IPS DF 6.9 (cell line): ENCODE measurements at places on chromosomes 13 and 19.

DNA sequence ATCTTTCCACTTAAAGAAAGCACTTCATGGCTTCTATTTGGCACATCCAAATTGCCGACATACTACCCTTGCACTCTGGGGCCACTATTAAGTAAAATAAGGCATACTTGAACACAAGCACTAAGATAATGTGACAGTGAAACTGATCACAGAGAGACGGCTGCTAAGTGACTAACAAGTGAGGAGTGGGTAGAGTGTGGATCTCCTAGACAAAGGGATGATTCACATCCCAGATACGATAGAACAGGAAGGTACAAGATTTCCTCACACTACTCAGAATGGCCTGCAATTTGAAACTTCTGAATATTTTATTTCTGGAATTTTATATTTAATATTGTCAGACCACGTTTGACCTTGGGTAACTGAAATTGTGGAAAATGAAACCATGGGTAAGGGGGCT lies 1721.8 kb upstream of the SPRY2 start:
- no peak for DNase-seq

DNA sequence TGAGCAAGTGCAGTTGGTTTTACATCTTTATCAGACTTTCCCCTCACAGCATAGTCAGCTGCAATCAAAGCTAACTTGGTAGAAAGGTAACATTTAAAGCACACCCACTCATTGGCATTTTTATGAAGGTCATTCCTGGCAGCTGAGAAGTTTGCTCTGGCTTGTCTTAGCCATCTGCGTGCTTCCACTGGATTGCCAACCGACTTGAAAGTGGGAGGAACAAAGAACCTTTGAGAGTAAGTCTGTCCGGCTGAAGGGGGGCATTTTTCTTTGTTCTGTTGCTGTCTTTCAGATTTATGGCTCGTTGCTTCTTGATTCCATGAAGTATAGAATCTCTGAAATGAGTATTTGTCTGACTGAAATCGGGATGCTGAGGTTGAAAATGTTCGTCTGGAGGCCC lies 103.1 kb downstream of the SACS start:
- DNase-seq, result no peak

GRCh38 chr19:4933528-4933927 lies 24.2 kb downstream of the UHRF1 start:
- DNase-seq, result no peak

DNA sequence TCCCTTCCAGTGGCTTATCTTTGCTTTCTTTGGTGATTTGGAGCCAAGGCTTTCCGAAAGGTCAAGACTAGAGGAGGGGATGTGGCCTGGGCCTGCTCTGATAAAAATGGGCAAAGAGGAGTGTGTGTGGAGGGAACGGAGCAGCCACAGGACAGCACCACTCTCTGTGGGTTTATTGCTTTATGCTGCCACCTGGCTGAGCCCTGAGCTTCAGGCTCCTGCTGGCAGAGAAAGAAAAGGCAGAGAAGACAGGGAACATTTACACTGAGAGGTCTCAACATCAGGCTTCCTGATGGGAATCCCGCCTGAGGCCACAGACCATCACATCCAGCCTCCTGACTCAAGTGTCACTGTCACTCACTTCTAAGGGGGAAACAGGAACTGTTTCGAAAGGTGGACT lies 9.2 kb upstream of the GSX1 start:
- no peak for DNase-seq

DNA sequence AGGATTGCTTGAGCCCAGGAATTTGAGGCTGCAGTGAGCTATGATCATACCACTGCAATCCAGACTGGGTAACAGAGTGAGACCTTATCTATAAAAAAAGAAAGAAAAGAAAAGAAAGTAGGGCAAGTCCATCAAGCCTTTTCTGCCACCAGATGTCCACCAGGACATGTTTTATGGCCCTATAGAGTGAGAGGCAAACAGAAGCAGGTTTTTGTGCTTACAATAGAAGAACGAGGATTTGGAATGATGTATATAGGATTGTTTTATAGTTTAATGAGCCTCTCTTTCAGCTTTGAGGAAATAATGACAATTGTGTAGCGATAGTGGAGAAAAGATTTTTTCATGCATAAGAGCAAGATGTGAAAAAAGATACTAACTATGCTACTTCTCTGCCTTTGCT lies 480.5 kb downstream of the KLF12 start:
- no peak for DNase-seq

DNA sequence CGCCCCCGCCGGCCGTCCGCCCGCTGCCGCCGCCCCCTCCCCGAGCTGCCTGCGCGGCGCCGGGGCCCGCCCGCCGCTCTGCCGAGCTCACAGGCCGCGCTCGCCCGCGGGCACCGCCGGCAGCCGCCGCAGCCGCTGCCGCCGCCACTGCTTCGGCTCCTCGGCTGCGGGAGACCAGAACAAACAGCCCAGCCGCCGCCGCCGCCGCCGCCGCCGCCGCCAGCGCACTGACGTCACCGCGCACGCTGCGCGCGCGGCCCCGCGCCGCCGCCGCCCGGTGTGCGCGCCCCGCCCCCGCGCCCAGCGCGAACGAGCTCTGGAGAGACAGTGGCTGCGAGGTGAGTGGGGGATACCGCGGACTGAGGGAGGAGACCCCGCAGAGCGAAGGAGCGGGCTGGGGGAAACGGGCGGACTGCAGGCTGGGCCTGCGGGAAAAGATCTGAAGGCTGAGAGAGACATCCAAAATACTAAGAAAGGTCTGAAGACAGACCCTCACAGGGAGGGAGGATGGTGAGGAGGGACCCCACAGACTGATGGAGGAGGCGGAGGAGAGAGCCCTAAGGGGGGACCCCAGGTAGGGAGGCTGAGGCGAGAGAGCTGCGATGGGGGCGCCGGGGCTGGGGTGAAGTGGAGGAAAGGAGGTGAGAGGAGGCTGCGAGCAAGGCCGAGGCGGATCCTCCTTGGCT lies at the start of gene BRD4:
Gene BRD4, minus strand, starts transcription at position 229 of the 686 bp plus-strand sequence. CDS start 59,440 bp downstream, outside the sequence.
- DNase-seq, result no peak

- no peak for DNase-seq
These were observed 4.3 kb downstream of the CDX2 start for GRCh38 chr13:27964741-27965323.

DNA sequence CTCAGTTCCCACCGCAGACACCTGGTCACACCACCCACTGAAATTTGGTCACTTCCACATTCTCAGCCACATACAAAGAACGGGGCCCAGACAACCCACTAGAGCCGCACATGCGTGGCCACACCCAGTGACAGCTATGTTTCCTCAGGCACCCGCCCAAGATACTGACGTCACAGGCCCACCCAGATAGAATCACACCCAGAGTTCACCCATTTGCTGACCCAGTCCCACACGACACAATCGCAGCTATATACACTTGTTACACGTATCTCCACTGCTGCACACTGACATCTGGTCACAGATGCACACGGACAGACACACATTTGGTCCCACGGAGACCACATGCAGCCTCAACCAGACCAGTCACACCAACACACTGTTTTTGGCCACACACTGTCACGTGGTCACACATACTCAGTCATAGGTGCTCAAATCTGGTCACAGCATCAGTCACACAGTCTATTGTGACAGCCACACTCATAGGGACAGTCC lies 2.9 kb downstream of the NUMBL start:
- DNase-seq, result no peak

- no peak for DNase-seq
These were observed 13.4 kb downstream of the CAPS start for GRCh38 chr19:5927441-5927821.

DNA sequence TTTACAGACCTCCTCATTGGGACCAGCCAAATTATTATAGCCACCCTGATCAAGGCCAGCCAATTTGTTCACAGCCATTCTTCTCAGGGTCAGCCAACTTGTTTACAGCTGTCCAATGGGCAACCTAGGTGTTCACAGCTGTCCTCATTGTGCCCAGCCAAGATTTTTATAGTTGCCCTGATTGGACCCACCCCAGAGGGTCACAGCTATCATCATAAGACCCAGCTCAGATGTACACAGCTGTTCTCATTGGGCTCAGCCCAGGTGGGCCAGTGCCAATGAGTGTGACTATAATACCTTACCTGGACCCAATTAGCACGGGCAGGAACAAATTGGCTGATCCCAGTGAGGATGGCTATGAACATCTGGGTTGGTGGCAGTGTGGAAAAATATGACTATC lies 1151.8 kb downstream of the UQCRFS1 start:
- DNase-seq, result no peak

DNA sequence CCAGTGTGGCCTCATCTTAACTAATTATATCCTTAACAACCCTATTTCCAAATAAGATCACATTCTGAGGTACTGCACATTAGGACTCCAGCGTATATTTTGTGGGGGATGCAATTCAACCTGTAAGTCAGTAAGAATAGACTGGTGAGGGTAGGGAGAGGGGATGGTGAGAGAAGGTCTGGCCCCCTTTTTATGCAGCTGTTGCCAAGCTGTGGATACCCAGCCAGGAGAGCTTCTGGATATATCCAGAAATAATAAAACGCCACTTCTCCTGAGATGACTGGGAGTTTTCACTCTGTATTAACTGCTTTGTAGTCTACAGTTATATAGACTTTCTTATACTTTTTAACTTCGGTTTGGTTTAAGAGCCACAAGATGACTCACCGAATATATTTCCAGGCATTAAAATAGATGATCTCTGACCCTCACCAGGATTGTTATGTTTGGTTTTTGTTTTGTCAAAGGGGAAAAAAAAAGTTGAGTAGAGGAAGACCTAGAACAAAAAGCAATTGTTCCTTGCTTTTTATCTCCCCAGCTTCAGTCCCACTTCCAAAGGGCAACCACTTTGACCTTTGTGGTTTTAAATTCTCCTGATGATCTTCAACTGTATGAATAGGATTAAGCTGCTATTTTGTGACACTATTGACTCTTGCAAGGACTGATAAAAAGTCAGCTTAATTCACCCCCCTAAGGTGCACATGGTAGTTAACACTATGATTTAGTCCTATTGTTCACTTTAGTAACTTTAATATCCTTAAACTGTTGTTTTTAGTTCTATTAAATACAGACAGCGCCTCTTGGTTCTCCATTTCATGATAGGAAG lies 3.1 kb upstream of the NEK3 start:
- no peak for DNase-seq

- DNase-seq, result no peak
These were observed 3.4 kb upstream of the SIGLEC9 start for GRCh38 chr19:51121257-51121656.

- DNase-seq, result no peak
These were observed at the start of gene ARHGEF7 for GRCh38 chr13:111115061-111115964. TSS of gene ARHGEF7 (plus strand) at chr13:111115310. CDS start at chr13:111115527, 217 bp downstream.

DNA sequence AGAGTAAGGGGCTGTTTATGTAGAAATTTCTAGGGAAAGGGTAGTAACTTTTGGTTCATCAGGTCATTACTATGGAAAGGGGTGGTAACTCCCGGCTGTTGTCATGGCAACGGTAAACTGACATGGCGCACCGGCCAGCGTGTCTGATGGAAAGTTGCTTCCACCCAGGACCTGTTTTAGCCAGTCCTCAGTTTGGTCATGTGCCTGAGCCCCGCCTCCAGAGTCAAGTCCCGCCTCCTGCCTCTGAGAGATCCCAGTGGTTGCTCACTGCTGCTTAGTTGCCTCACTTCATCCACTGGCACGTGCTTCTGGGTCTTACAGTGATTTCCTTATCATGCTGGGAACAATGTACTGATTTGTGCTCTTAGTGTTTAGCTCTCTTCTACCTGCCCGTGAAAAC lies 455.2 kb upstream of the ZNF507 start:
- DNase-seq, result no peak

DNA sequence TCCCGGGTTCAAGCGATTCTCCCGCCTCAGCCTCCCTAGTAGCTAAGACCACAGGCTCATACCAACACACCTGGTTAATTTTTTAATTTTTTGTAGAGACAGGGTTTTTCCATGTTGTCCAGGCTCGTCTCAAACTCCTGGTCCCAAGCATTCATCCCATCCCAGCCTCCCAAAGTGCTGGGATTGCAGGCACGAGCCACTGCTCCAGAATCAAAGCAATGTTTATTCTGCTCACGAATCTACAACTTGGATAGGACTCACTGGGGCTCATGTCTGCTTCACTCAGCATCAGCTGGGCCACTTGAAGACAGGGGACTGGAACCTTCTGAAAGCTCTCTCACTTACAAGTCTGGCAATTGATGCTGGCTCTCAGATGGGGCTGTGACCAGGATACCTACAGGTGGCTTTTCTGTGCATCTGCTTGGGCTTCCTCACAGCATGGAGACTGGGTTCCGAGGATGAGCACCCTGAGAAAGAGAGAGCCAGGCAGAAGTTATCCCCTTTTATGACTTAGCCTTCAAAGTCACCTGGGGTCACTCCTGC lies 8.2 kb upstream of the ZNF792 start:
- no peak for DNase-seq

DNA sequence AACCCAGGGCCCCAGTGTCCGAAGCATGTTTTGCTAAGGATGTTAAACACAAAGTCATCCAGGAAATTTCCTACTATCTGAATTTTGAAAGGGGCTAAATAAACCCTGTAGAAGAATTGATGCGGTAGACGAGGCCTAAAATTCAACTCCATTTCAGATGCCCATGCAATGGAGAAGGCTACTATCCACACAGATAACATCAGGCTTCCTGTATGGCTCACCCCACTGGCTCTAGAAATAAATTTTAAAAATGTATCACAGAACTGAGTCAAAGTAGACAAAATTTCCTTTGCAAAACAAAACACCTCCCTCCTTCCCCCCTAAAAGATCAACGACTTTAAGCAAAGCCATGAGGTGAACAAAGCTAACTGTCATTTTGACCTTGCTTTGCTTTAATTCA lies 188.4 kb downstream of the ABCC4 start:
- no peak for DNase-seq

DNA sequence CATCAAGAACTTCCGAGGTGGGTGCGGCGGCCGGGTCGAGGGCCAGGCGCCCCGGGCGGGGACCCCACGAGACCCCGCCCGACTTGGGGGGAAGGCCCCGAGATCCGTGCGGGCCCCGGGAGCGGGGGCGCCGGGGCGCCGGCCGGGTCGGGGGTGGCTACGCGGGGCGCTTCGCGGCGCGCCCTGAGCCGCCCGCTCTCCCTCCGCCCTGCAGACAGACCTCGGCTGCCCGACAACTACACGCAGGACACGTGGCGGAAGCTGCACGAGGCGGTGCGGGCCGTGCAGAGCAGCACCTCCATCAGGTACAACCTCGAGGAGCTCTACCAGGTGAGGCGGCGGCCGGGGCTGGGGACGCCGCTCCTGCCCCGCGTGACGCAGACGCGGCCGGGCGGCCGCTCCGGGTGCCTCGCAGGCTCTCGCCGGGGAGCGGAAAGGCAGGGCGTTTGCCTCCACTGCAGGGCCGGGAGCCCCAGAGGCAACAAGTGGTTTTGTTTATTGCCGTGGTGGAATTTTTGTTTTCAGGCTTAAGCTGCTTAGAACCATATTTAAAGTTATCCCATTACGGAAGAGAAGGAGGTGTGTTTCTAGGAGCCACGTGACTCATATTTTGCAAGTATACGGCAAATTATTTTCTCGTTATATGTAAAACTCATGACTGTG lies 477 bp downstream of the CUL4A start:
- DNase-seq, result no peak

GRCh38 chr19:53424968-53425597 lies 6.7 kb upstream of the ZNF761 start:
- DNase-seq, result peak; percentile 87
